ENCODE measurements at places on chromosomes 3 and 15.

DNA sequence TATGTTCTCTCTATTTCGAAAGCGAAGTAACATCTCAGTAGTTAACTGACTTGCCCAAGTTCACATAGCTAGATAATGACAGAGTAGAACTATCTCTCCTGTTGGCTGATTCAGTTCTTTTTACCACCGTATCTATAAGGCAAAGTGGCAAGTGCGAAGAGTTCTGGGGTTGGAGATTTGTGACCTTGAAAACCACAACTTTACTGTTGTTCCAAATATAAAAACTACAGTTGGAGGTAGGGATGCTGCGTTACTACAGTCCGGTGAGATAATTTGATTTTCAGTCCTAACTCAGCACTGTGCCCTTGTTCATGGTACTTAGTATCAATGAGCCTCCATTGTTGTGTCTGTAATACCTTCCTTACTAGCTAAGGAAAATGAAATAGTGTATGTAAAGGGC, 71.2 kb upstream of the GOLGA8B start:
- peak; percentile 91 for DNase-seq

DNA sequence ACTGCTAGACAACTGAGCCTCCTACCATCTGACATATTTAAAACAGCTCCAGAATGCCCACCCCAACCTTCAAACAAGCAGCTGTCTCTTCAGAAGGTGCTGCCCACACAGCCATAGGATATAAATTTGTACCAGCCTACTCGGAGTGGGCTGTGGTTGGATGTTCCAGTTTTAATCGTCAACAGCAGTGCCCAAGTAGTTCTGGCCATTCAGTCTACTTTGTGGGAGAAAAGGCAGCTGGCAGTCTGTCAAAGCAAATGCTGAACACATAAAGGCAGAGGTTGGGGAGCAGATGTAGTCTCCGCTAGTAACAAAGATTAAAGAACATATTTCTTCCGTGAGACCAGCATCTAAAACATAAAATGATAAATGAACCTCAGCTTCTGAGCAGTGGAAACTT, 15.9 kb upstream of the ERC2 start:
- DNase-seq = no peak

DNA sequence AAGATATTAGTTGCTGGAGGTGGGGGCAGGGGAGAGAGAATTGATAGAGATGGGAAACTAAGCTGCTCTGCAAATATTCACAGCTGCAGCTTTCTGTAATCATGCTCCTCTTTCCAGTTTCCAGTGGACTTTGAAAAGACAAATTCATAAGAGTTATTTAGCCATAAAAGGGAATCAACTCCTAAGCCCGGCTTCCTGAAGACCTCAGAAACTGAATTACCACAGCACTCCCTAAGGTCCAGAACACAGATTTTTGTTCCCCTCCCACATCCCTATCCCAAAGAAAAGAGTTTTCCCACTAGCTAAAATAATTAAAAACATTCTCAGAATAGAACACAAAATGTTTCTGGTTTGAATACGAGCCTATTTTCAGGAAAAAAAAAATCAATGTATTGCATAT, 871.8 kb upstream of the NR2F2 start:
- no peak for DNase-seq

DNA sequence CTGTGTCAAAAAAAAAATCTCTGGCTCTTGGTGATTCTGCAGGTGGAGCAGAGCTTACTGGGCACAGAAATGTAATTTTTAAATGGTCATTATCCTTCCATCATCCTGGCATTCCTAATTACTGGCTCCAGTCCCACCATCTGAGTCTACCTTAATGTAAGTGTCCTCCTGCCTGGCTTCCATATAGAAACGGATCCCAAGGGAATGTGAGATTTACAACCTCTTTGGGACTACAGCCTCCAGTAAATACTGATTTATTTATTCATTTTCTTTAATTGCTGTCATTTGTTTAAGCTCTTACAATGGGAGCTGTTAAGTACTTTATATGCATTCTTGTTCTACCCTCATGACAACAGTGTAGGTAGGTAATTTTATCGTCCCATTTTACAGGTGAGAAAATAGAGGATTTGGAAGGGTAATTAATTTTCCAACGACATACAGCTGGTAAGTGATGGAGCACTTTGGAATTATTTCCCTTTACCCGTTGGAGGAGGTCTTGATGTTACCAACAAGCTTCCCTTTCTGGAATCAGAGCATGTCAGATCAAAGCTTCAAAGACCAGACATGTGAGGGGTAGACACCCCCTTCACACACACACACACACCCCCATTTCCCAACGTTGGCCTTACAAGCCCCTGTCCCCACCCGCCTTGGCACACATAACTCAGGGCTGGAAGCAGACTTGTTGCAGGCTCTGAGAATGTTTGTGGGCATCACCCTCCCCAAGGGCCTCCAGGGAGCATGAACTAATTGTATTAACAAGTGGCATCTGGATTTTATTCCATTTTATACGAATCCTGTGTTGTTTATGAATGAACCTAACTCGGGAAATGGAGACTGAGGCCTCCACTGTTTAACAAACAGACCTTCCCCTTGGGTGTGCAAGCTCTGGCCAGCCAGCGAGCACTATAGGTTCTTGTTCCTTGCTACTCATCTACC, 116.9 kb downstream of the ALDH1A2 start:
- DNase-seq = no peak

GRCh38 chr3:28613511-28614106, 265.0 kb upstream of the AZI2 start:
- no peak for DNase-seq

GRCh38 chr15:57505949-57506391, 85.7 kb upstream of the MYZAP start:
- DNase-seq = no peak

- no peak for DNase-seq
Observed at GRCh38 chr3:97720417-97720816, 44.1 kb upstream of the ARL6 start.

- DNase-seq = no peak
Observed at GRCh38 chr15:53759411-53759931, at the start of gene WDR72. TSS of gene WDR72 (minus strand) at chr15:53759663. CDS start at chr15:53733149, 26,514 bp downstream.

DNA sequence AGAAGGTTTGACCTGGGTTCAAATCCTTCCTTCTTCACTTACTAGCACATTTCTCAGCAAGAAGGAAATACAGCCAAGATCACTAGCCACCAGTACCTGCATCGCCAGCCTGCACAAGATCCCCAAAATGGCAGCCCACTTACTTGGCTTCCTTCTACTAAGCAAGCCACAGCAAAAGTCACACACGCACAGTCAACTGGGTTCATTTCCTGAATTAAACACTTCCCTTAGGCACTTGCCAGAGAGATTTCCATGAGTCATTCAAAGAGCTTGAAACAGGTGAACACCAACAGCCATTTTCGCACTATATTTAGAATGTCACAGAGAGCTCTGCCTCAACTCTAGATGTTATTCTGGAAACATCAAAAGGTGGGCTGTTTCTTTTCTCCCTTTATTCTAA, 42.6 kb downstream of the MGLL start:
- DNase-seq = no peak

- DNase-seq = no peak
Observed at GRCh38 chr3:3110749-3111361, 681 bp upstream of the IL5RA start.

DNA sequence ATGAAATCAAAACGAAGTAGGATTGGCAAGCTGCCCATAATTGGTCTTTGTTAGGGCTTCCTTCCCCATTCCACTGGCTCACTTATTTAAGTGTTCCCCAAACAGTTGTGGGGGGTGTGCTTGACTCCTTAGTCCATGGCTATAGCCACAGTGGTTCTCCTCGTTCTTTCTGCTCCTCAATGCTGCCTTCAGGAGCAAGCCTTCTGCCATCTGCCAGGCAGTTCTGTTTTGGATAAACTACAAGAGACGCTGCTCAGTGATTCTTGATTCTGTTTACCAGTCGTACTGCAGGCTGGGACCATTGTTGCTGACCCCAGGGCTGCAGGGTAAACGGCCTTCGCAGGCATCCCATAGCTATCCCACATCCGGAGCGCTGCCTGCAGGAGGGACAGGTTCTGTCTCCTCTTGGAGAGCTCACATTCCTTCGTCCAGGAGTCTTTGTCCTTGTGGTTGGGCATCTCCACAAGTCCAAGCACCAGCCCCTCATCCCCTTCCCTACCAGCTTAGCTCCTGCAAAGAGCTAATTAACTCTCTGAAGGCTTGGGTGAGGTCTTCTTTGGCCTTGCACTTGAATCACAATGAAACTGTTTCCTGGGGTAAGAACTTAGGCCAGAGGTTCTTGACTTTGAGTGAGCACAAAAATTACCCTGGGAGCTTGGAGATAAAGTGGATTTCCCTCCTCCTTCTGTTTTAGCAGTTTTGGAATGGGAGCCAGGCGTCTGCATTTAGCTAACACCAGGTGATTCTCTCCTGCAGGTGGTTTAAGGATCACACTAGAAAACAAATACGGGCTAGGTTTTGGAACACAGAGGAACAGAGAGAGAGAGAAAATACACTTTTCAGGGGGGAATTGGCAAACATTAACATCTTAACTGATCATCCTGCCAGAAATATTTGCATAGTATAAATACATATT, 114.9 kb downstream of the SV2B start:
- no peak for DNase-seq

- DNase-seq = no peak
Observed at GRCh38 chr3:128427872-128428822, 38.5 kb downstream of the DNAJB8 start.

- no peak for DNase-seq
Observed at GRCh38 chr15:59304034-59304795, 68.5 kb downstream of the MYO1E start.

DNA sequence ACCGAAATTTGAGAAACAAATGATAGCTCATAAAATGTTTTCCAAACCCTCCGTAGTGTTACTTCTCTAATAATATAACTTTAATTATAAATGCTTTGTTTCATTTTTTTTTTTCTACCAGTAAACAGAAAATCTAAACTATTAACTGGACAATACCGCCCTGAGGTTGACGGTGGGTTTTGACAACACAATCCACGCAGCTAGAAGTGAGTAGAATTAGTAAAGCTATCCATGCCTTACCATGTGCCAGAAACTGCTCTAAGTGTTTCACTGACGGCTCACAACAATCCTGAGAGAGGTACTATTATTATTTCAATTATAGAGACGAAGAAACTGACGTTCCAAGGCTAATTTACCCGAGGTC, 410 bp downstream of the NDUFAF1 start:
- no peak for DNase-seq

- no peak for DNase-seq
Observed at GRCh38 chr3:114026331-114026730, 30.0 kb downstream of the CCDC191 start.

- no peak for DNase-seq
Observed at GRCh38 chr15:35040339-35041255, 44.5 kb downstream of the NANOGP8 start.

- no peak for DNase-seq
Observed at GRCh38 chr3:78900880-78901279, 866.9 kb downstream of the ROBO1 start.

DNA sequence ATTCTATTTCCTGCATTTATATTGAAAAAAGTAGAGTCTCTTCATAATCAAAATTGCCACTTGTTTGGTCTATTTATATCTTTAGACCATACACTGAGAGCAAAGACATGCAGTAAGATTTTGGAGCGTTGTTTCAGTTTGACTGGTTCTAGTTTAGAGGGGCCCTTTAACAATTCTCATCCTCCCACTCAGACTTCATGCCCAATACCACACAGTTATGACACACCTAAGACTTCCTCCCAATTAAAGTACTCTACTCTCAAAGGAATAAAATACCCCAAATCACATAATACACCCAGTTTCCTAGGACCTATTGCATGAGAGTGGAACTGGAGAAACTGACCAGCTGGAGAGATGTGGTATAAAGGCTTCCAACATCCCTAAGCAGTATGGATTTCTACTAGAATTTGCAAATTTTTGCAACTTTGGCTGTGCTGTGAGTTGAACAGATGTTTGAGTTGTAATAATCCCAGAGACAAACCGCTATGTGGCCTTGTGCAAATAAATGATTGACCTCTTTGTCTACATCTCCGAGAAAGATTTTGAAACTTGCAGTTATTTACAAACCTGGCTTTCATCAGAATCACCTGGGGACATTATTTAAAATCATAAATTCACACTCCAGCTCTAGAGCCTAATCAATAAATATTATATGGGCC, 170.0 kb upstream of the ROBO2 start:
- no peak for DNase-seq

GRCh38 chr15:25422021-25422420, 16.8 kb downstream of the UBE3A start:
- DNase-seq = no peak

GRCh38 chr3:61793056-61793455, 231.7 kb downstream of the PTPRG start:
- no peak for DNase-seq

DNA sequence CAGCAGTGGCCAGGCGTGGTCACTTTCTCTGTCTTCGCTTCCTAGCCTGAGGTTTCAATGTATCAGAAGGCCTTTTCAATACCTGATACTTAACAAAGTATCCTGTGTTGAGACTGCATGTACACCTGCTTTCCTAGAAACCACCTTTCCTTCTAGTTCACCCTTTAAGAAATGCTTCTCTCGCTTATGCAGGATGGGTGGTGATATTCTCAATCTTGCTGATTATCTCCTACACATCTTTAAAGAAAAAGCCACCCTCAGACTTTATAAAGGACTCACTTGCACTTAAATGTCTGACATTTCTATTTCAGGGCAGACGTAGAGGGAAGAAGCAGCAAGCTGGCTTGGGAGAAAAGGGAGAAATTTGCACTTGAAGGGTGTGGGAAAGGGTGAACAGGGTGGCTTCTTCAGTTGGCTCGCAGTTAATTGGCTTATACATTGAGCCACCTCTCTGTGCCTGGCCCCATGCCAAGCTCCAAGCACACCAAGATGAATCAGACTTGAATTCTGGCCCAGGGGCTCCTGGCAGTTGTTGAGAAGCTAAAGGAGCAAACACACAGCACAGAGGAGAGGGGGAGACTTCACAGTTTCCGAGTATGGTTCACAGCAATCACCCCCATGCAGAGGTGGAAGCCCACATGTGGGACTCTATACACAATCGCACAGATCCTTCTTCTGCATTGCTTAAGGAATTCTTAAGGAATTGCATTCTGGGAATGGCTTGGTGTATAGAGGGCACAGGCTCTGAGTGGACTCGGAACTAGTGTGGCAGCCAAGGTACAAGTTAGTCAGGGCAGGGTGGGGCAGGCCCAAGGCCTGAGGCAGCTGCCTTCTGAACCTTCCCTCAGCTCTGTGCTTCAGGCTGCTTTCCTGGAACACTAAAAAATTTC, 1.3 kb downstream of the ARL6IP5 start:
- peak; percentile 91 for DNase-seq

GRCh38 chr15:101119181-101119580, 132.7 kb downstream of the CHSY1 start:
- no peak for DNase-seq

- no peak for DNase-seq
Observed at GRCh38 chr15:71237456-71238188, 122.4 kb downstream of the THSD4 start.

- DNase-seq = no peak
Observed at GRCh38 chr15:58506064-58506490, 74.3 kb downstream of the LIPC start.

- no peak for DNase-seq
Observed at GRCh38 chr3:146705225-146705624, 100.1 kb upstream of the PLSCR5 start.
